ENCODE measurements at places on chromosomes 5 and 9.

GRCh38 chr5:145969714-145970092, 33.3 kb downstream of the SH3RF2 start:
- DNase-seq = no peak

- no peak for DNase-seq
Measured at GRCh38 chr5:120098902-120099535, 365.1 kb upstream of the PRR16 start.

DNA sequence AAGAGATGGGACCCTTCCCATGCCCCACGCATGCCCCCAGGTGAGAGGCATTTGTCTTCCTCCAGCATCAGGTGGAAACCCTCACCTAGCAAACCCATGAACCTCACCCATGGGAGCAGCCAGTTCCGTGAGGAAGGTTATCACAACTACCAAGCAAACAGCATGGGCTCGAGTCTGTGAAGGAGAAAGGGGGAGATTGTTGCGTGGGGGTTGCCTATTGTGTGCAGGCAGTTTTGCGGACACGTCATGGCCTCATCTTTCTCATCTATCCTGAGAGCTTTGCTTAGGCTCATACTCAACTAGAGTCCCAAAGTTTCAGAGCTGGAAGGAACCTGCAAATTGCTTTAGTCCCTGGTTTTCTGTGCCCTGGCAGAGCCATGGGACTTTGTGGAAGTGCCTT, 73.6 kb upstream of the TGFBR1 start:
- DNase-seq = no peak

GRCh38 chr5:167582283-167582682, 709.2 kb upstream of the WWC1 start:
- no peak for DNase-seq

- no peak for DNase-seq
Measured at GRCh38 chr5:148636353-148636752, 18.0 kb downstream of the HTR4 start.

DNA sequence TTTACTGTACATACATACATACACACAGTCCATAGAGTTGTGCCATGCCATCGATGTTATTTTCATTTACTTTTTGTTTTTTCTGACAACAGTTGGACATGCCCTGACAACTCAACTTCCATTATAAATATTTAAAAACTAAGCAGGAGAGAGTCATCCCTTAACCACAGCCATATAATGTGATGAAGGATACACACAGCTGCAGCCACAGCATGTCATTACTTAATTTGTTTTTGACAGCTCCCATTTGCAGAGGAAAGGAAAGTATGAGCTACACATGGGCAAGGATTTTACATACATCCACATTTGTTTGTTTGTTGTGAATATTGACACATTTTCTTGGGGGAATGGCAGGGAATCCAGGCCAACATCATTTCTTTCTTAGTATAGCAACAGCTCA, 91.5 kb upstream of the TUT7 start:
- no peak for DNase-seq

DNA sequence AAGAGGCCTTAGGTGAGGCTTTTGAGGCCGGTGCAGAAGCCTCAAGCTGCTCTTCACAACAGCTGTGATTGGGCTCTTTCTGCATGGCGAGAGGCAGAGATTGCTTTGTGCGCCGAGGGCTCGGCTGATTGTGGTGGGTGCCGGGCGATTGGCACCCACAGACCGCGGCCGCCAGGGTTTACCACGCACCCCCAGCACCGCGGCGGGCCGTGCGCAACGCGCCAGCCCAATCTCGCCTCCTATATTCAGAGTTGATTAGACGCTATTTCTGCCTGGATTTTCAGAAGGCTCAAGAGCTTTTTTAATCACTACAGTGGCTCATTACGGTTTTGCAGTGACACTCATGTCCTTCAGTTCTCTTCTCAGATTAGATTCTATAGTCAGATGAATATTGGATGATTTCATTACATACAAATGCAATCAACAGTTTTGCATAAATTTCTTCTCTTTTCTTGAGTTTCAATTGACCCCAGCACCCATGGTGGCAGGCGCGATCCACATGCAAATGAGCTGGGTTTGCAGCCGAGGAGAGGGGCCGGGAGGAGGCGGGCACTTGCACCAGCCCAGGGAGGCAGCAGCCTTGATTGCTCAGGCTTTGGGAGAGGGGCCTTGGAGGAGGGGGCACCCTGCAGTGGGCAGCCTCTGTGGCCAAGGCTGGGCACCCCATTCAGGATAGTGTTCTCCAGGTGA, 33.8 kb upstream of the PTGS1 start:
- DNase-seq = no peak

DNA sequence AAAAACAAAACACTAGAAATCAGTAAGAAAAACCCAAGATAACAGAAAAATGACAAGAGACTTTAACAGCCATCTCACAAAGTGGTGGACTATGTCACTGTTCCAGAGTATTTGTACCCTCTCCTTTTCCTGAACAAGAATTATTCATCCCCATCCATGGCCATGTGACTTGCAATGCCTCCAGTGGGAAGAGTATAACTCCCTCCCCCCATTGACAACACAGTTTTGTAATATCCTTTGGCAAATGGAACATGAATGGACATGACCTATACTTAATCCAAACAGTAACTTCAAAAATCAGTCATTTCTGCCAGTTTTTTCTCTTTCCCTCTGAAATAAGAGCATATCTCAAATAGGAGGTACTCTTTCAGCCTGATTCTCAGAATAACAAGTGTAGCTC, 33.9 kb downstream of the PTBP3 start:
- no peak for DNase-seq
